ENCODE measurements at places on chromosomes 11 and 22.

- no peak for DNase-seq
Measured at GRCh38 chr11:100563541-100564280, 123.4 kb upstream of the ARHGAP42 start.

- DNase-seq: no peak
Measured at GRCh38 chr11:100670140-100670539, 16.9 kb upstream of the ARHGAP42 start.

- no peak for DNase-seq
Measured at GRCh38 chr11:124481365-124482323, 36.1 kb upstream of the OR8B8 start.

DNA sequence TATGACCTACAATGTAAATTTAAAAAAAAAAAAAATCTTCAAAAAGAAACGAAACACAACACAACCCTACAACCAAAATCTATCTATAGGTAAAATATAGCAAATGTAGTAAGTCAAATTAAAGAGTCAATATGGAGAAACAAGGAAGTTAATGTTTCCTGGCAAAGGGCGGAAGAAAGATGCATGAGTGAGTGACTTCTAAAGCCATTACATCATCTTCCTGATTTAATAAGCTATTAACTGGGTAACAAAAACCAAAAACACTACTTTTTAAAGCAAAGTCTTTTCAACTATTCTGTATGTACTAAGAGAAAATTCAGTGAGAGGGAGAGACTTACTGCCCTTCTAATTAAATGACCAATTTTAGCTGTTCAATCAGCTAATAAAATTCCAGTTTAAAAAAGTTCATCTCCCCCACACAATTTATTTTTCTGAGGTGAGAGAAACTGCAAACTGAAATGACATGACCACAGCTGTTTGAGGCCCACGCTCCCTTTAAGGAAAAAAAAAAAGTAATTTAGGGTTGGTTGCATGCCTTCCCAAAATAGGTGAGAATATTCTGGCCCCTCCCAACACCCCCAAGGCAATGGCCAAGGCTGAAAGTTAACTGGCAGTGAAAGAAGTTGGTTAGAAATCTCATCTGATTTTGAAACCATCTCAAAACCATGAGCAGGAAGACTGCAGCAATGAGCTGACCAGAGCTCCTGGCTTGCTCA is 5.9 kb downstream of the SF1 start:
- no peak for DNase-seq

DNA sequence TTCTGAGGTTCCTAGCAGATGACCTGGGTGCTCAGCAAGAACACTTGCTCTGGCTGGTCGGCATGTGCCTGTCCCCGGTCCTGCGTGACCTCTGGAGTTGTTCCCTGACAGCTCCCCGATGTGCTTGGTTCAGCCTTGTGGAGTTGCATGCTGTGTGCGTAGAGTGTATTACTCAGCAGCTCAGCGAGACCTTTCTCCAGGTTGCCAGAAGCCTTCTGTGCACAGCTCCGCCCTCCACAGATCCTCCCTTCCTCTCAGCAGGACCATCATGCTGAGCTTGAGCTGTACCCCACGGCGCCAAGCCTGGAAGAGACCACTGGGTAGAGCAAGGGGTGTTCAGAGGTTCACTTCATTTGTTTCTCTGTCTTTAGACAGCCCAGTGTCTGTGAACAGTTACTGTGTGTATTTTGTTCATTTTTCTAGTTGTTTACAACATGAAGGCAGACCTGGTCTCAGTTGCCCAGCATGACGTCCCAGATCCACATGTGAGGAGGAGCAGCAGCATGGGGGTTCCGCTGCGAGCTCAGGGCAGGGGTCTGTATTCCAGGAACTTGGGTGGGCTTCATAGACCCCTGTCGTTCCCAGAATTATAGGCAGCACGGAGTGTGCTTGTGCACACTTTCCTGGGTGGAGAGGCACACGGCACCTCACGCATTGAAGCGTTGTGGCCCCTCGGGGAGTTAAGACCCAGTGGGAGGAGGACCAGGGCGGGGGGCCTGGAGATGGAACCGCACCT is 148.6 kb downstream of the IGLL1 start:
- DNase-seq: no peak

GRCh38 chr11:19777377-19778102 is 64.9 kb downstream of the NAV2 start:
- no peak for DNase-seq

DNA sequence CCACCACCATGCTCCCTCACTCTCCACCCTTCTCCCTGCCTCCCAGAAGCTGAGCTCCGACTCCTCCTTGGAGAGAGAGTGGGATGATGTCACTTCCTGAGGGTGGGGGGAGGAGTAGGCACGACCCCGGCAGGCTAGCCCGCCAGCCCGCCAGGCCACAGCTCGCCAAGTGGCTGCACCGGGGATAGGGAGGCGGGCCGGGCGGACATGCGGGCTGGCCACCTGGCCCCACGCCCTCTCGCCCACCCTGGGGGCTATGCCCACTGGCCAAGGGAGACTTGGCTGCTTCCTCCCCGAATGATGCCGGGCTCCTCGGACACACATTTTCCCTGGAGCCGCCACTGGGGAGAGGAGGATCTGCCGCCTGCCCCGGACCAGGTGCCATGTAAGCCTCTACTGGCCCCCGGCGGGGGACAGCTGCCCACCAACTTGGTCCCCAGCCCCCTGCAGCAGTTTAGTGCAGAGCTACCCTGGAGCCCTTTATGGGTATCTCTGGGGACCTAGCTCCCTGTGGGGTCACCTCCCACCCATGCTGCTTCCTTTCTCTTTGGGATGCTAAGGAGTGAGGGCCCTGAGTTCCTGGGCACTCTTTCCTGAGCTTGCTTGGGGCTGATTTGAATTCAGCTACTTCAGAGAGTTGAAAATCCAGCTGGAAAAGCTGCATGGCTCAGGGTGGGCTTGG is 33.7 kb upstream of the MYRF start:
- DNase-seq: no peak

GRCh38 chr11:126993599-126993998 is 7.0 kb downstream of the KIRREL3 start:
- DNase-seq: no peak

GRCh38 chr22:39592081-39593065 is 21.8 kb downstream of the CACNA1I start:
- DNase-seq: no peak

DNA sequence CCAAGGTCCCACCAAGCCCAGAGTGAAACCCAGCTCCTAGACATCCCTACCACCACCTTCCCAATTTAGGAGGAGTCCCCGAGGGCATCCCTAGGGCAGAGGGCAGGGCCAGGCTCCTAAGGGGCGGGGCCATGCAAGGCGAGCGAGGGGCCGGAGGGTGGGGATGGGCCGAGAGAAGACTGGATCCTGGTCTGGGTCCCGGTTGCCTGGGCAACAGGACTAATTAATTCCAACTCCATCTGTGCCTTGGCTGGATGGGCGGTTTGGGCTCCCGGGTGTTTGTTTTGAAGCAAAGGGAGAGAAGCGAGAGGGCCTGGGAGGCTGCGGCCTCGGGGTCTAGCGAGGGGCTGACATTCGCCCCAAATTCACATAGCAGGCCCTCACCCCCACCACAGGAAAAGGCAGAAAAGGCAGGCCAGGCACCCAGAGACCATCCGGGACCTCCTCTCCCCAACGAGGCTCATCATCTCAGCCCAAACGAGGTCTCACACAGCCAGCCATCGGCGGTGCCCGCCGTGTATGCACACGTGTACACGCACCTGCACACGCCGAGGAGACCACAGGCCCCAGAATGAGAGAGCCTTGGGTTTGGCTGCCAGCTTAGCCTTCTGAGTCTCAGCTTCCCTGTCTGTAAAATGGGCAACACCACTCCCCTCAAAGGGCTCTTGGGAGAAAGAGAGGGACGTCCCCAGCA is 23.9 kb downstream of the ELFN2 start:
- DNase-seq: no peak

DNA sequence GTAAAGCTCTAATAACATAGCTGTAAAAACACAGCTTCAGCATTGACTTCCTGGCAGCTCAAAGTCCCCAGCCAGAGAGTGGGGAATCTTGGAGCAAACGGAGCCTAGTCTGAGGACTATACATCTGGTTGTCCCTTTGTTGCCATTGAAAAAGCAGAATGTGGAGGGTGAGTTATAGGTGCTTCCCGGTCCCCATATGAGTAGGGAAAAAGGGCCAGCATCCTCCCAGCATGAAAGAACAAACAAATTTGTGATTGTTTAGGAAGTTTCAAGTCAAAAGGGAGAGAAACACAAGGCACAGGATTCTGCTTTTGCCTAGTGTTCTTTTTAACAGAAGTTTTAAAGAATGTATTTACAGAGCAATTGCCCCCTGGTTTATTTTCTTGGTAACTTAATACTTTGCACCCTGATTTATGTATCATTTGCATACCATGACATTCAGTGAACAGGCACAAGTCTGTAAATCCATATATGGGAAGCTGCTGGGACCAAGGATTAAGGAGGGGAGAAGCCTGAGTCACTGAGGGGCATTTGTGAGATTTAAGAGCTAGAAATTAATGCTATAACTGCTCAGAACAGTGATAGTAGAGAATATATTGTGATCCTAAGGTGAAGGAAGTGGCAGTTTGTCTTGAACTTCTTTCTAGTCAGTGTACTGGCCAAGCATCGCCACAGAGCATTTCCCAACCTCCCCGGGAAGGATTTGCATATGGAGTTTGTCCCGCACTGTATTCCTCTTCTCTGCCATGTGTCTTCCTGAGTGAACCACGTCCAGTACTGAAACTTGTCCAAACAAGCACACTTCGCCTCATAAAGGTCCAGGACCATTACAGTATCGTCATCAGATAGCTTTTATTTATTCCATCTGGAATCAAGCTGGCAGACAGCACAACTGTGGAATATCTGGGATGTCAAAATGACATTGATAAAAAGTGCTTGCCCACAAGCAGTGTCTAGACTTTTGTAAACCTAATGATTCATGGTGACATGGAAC is 103.0 kb downstream of the DBX1 start:
- no peak for DNase-seq

DNA sequence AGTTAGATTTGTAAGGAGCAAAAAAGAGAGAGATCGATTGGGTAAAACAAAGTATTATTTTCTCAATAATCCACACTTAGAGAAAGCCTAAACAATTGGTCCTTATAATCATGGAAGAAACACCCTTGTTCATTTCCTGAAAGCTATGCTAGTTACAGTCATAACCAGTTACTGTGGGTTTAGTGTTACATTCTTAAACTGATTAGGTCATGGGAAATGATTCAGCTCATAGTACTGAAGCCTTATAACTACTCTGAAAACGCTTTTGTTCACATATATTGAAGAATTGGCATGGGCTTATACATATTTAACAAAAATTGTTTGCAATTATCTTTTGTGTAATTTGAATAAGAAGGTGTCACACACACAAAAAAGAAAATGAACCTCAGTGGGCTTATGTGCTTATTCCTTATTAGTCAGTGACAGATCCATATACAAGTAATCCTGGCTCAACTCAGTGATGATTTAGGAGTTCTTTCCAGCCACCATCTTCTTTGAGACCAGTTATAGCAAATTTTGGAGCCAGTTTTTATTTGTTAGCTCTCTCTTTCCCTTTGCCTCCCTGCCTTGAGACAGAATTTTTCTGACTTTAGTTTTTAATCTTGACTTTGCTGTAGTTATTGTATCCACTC is 198.5 kb upstream of the CTSC start:
- no peak for DNase-seq

DNA sequence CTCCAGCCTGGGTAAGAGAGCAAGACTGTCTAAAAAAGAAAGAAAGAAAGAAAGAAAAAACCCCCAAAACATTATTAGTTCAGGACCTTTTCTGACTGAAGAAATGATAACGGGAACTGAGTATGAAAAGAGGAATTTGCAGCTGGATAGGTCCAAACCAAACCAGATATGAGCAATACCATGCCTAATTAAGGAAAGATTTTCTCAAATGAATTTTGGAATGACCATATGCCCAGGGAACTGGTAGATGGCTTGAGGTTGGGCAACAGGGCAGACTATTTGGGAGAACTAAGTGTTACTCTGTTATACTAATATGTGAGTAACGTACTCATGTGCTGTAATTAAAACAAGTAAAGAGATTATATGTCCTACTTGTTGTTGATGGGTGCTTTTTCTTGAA is 186.1 kb downstream of the TMEM135 start:
- DNase-seq: no peak

GRCh38 chr11:58506935-58507334 is 970 bp downstream of the OR5B21 start:
- no peak for DNase-seq

GRCh38 chr11:134647066-134647743 is 235.2 kb upstream of the B3GAT1 start:
- no peak for DNase-seq

DNA sequence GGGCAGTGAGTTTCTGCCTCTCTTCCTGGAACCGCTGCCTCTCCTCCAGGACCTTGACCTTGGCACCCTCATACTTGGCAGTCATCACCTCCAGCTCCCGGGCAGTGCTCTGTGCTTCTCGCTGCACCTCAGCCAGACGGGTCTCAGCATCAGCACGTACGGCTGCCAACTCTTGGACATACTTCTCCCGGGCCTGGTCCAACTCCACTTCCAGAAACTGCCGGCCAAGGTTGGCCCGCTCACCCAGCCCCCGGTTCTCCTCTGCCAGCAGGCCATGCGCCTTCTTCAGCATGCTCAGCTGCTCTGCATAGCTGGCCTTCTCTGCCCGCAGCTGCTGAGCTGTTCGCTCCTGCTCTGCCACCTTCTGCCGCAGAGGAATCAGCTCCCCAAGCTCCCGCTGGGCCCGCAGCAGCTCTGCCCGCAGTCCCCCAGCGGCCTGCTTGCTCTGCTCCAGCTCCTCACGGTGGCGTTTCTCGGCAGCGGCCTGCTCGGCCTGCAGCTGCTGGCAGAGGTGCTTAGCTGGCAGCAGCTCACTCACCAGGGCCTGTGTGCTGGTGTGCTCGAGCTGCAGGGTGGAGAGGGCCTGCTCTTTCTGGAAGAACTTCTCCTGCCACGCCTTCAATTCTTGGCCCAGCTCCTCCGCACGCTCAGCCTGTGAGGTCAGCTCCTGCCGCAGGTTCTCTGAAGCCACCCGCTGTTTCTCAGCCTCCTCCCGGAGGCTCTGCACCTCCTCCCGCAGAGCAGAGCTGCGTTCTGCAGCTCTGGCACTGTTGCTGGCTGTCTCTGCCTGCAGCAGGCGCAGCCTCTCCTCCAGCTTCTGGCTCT is 14.4 kb downstream of the IL18BP start:
- DNase-seq: no peak

GRCh38 chr11:128066399-128066798 is 521.0 kb downstream of the ETS1 start:
- DNase-seq: no peak
